SHP77 treated with DMSO at 0.1 percent for 48 hours (cell line): ENCODE measurements at places on chromosomes 3 and 15.

DNA sequence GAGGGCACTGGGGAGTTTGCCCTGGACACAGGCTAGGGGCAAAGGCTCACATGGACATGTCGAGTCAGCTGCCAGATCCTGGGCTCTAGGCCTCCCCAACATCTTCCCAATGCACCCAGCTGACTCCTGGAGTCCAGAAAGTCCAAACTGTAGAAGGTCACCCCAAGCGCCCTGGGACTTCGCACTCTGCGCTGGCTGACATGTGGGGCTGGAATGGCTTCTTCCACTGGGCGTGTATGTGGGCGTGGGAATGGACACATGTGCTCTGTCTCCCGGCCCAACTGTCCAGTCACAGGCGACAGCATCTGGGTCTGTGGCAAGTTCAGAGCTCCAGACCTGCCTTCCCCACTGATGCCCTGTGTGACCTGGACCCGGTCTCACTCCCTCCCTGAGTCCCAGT is 13.2 kb upstream of the FURIN start:
- no peak for DNase-seq

DNA sequence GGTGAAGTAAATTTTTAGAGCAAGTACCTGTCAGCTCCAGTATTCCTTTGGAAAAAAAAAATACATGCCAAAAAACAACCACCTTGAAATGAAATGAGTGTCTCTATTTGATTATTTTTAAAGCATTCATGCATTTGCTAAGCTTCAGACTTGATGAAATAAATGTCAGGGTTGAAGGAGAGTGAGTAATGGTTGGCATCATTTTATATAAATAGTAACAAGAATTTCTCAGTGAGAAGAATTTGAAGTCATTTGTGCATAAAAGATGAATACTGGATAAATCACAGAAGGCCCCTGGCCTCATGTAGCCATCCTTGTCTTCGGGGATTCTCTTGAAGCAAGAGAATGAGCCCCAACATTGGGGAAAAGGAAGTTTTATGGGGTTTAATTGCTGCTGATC is 318.4 kb downstream of the LPP start:
- DNase-seq, result no peak

- no peak for DNase-seq
Measured at GRCh38 chr3:14188041-14188754, 9.6 kb downstream of the LSM3 start.

DNA sequence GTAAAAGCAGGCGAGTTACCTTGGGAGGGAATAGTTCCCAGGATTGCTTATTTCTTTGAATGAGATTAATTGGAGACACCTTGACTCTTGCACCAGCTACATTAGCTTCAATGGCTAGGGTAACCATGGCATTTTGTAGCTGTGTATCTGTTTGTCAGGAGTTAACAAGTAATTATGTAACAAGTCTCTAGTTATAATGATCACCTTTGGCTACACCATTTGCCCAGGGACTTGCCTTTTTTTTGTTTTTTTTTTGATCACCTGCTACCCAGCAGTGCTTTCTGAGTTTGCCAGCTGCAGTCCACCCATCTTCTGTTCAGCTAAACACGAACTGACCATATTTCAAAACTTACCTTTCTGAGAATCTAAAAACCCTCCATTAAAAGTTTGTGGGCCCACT is 2.2 kb downstream of the MED12L start:
- DNase-seq, result no peak

- no peak for DNase-seq
Measured at GRCh38 chr15:65730549-65731172, 61.4 kb downstream of the DENND4A start.

- DNase-seq, result peak; percentile 29
Measured at GRCh38 chr15:77543159-77543882, 89.4 kb downstream of the LINGO1 start.

GRCh38 chr3:119628816-119629445 is 31.2 kb downstream of the PLA1A start:
- no peak for DNase-seq

GRCh38 chr15:86079508-86080266 is at the start of gene AGBL1:
Gene AGBL1 (plus strand): TSS chr15:86079871.
- DNase-seq, result no peak

DNA sequence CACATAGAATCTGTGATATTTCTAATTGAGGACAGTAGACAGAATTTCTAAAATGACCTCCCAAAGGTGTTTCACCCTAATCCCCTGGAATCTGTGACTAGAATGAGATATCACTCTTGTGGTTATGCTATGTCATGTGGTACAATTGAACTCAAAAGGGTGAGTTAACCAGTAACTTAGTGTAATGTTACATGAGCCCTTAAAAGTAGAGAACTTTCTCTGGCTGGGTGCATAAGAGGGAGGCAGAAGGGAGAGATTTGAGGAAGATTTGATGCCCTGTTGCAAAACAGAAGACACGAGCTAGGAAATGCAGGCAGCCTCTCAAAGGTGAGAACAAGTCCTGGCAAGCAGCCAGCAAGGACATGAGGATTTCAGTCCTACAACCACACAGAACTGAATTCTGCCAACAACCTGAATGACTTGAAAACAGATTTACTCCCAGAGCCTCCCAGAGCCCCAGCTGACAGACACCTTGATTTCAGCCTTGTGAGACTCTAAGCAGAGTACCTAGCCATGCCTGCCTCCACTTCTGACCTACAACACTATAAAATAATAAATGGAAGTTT is 160.3 kb downstream of the MTHFS start:
- no peak for DNase-seq

GRCh38 chr15:84840255-84840654 is 23.1 kb downstream of the ALPK3 start:
- no peak for DNase-seq

DNA sequence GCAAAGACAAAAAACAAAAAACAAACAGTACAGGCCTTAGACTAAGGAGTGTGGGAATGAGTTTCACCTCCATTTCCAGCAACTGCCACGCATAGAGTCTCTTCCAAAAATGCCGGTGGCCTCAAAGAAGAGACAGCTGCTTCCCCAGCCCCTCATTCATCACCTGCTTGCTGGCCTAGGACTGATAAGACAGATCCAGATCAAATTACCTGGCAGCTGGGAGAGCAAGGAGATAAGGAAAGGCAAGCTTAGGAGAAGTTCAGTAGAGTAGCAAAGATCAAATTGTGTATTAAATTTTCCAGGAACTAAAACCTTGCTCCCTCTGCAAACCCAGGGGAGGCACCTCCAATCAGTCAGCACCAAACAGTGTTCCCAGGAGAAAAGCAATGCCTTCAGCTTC is 325.8 kb upstream of the CTNNB1 start:
- DNase-seq, result no peak

DNA sequence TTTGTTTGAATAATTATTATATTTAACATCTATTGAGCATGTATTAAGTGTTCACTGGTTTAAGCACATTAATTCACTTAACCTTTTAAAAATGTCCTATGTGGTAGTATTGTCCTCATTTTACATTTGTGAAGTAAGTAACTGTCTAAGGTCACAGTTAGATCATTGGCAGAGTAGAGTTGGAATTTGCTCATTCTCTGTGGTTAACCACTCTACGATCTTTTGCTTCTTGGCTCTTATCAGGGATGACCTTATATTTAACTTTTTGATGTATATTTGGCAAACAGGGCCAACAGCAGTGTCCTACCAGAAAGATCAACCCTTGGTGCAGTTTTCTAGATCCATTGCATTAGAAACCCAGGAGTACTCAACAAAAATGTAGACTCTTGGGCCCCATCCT is 34.0 kb downstream of the PXK start:
- no peak for DNase-seq

GRCh38 chr3:81502236-81502635 is 259.2 kb downstream of the GBE1 start:
- DNase-seq, result no peak

DNA sequence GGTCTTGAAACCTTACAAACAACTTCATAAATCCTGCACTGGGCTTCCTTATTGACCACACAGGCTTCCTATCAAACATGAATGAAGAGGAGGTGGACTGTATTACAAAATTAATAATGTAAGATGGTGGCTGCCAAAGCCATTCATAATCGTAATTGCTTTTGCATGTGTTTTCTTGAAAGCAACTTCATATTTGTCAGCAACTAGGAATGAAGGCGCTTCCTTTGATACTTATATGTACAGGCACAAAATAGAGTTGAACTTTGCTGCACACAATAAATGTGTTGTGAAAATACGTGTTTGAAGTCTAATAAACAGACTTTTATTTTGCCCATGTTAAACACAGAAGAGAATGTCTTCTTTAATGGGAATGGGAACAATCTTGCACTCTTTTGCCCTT is 72.1 kb upstream of the OXTR start:
- no peak for DNase-seq

- DNase-seq, result no peak
Measured at GRCh38 chr3:149542375-149543312, 68.1 kb downstream of the TM4SF4 start.

- DNase-seq, result peak; percentile 85
Measured at GRCh38 chr3:114880078-114880477, 267.0 kb downstream of the ZBTB20 start.

- DNase-seq, result no peak
Measured at GRCh38 chr3:186933816-186934215, 3.5 kb downstream of the ST6GAL1 start.

GRCh38 chr15:41258750-41259471 is 27.8 kb downstream of the CHP1 start:
- no peak for DNase-seq

DNA sequence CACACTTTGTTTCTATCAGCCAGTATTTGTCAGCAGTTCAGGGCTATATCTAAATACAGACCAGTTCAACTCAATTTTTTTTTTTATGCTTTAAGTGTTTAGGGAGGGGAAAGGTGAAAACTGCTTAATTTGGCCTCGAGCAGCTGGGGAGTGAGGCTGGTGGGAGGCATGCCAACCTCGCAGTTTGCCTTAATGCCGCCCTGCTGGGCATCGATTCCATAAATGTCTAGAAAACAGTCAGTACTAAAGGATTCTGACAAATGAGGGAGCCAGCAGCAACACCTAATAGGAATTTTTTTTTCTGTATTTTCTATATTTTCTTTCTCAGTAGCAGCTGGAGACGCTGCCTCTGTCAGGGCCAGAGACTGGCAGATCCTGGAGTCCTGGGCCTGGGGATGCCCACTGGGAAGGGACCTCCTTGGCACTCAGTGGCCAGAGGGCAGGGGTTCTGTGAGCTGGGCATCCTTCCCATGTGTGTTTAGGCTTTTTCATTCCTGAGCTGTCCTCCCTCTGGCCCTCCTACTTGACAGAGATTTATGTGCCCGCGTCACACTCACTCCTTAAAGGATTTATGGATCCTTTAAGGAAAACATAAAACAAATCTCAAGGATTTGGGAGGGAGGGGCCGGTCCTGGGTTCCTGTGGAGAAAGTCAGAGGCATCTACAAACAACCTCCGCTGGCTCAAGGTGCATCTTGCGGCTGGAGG is 117.8 kb downstream of the WNT5A start:
- DNase-seq, result no peak

DNA sequence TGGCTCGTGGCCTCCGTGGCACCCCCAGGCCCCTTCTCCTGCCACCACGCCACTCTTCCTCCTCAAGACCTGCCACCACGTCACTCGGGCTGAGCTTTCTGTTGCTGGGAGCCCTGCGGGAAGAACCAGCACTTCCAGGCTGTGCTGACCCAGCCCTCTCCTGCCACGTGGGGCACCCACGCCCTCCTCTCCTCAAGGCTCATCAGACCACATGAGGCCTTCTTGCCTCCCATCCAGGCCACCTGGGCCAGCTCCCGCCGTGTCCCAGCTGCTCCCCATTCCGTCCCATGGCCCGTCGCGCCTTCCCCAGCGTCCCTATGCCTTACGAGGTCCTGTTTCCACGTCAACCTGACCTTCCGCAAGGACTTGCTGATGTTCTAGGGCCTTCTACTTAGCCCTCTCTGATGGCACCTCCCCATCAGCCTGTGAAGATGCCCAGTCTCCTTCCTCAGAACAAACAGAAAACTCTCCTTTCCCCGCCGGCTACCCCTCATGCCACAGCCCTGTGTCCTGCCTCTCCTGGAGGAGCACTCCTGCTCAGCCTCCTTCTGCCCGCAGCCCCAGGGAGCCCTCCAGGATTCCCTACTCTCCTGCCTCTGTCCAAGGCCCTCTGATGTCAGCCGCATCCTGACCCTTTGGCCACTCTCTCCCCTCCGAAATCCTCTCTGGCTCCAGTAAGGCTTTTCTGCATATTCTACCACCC is 71.1 kb upstream of the BLM start:
- no peak for DNase-seq

GRCh38 chr3:124823206-124823605 is 64.0 kb downstream of the ITGB5 start:
- no peak for DNase-seq

DNA sequence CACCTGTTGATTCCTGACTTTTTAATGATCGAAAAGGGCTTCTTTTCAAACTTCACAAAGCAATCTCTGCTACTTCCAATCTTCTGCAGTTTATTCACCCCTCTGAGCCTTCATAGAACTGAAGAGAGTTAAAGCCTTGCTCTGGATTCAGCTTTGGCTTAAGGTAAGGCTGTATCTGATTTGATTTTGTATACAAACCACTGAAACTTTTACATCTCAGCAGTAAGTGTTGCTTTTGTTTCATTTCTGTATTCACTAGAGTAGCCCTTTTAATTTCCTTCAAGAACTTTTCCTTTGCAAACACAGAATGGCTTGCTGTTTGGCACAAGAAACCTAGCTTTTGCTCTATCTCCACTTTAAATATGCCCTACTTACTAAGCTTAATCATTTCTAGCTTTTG is 1193.0 kb upstream of the GBE1 start:
- DNase-seq, result no peak

- DNase-seq, result no peak
Measured at GRCh38 chr15:78083687-78084448, 6.4 kb upstream of the TBC1D2B start.

GRCh38 chr15:65789759-65790425 is 2.2 kb downstream of the DENND4A start:
- no peak for DNase-seq

GRCh38 chr15:90870354-90871138 is 2.2 kb downstream of the FURIN start:
- DNase-seq, result no peak

- DNase-seq, result no peak
Measured at GRCh38 chr3:117510396-117510795, 800.8 kb downstream of the TUSC7 start.

DNA sequence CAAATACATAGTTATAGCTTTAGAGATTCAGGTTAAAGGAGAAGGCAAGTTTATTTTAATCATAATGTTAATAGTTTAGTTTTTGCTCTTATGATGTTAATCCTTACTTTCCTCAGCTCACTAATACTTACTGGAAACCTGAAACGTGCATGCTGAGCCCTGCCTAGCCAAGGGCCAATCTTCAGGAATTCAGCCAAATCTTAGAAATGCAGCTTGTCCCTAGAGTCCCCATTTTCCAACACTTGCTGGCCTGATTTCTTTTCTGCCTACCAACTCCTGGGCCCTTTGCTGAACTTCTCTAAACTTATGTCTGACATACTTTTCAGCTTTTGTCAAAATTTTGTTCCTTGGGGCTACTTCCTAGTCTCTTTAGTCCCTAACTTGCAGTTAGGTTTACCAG is 22.8 kb downstream of the BCHE start:
- no peak for DNase-seq

GRCh38 chr15:45262906-45263461 is 10.9 kb downstream of the SLC28A2 start:
- no peak for DNase-seq

DNA sequence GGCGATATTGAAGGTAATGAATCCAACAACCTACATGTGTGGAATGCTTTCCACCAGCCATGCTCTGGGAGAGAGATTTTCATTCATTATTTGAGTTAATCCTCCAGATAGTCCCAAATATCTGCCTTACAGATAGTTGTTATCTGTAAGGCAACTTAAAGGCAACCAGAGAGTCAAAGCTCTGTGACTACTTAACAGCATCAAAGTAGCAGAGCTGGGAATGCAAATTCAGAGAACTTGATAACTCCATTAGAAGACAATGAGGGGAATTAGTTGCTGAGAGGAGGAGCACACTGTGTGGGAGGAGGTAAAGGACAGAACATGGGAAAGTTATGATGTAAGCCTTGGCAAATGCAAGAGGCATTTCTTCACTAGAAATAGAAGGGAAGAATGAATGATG is 10.5 kb upstream of the CRBN start:
- DNase-seq, result no peak
